ENCODE measurements at places on chromosomes 5 and 9. TPM values are rescaled to one million over a fixed set of nuclear protein-coding genes. Genes with fewer than 3 reads are reported as not detected.

- no peak for DNase-seq
Measured at GRCh38 chr5:43154469-43154868, 33.8 kb downstream of the ZNF131 start.

DNA sequence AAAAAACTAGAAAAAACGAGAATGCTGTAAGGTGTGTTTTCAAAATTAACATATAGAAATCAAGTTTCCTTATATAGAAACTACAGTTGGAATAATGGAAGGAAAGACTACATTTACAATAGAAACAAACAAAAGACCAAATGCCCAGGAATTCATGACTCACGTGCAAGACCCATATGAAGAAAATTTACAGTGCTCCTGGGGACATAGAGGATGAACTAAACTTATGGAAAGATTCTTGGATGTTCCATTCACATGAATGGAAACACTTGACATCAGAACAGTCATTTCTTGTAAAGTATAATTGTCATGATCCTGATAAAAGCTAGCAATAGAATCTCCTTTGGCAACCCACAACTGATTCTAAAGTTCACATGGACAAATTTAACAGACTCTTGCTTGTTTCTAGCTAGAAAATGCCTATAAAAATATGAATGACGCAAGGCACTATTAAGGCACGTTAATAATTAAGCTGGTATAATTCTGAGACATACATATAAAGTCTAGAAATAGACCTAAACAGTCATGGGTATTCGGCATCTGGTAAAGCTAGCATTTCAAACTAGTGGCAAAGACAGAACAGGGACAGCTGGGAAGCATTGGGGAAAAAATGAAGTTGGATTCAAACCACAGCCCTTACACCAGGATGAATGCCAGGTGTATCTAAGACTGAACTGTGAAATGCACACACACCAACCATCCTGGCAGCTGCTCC lies 5.1 kb upstream of the ZFP62 start:
- DNase-seq: no peak

SMIM23 gene
- not detected for polyA plus RNA-seq

DNA sequence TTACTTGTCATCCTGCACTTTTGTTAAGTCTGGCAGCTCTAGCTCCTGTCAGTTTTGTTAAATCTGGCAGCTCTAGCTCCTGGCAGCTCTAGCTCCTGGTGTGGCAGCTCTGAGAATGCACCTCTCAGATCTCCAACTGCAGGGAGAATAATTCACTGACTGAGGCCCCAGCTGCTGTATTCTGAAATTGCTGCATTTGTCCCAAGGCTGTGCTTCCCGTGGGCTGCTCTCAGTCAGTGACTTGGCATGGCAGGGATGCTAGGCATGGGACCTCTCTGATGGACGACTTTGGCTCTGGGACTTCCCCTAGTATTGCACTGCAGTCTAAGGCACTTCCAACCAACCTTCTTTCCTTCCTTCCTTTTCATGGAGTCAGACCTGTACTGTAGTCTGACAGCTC lies 475.7 kb downstream of the CCDC171 start:
- no peak for DNase-seq

HTR1A gene
- 4.5 TPM for polyA plus RNA-seq

GRCh38 chr5:113186061-113186460 lies 209.5 kb downstream of the DCP2 start:
- no peak for DNase-seq

GRCh38 chr9:121857928-121858327 lies 206.5 kb downstream of the DAB2IP start:
- no peak for DNase-seq

SLC22A4 gene
- polyA plus RNA-seq: 7.4 TPM

DNA sequence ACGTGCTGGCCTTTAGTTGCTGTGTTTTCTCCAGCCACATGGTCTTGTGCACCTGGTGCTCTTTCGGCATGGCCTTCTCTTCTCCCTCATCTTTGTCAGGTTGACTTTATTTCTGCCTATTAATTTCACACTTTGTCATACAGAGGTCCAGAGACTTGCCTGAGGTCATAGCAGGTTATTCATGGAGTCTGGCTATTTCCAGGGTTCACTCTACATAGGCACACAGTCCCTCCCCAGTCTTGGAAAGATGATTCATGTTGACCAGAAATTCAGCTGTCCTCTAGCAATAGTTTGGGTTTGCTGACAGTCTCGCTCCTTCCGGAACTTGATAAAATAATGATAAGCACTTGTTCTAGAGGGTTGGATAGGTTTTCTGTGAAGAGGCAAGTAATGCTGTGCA lies 81.6 kb downstream of the ARHGAP26 start:
- DNase-seq: no peak

- no peak for DNase-seq
Measured at GRCh38 chr5:150107909-150108447, 21.6 kb upstream of the CSF1R start.

- no peak for DNase-seq
Measured at GRCh38 chr5:65919773-65920172, 6.6 kb upstream of the ERBIN start.

GRCh38 chr5:76303921-76304320 lies 99.2 kb upstream of the IQGAP2 start:
- no peak for DNase-seq

- DNase-seq: no peak
Measured at GRCh38 chr9:117707561-117707960, 3.4 kb downstream of the TLR4 start.

DNA sequence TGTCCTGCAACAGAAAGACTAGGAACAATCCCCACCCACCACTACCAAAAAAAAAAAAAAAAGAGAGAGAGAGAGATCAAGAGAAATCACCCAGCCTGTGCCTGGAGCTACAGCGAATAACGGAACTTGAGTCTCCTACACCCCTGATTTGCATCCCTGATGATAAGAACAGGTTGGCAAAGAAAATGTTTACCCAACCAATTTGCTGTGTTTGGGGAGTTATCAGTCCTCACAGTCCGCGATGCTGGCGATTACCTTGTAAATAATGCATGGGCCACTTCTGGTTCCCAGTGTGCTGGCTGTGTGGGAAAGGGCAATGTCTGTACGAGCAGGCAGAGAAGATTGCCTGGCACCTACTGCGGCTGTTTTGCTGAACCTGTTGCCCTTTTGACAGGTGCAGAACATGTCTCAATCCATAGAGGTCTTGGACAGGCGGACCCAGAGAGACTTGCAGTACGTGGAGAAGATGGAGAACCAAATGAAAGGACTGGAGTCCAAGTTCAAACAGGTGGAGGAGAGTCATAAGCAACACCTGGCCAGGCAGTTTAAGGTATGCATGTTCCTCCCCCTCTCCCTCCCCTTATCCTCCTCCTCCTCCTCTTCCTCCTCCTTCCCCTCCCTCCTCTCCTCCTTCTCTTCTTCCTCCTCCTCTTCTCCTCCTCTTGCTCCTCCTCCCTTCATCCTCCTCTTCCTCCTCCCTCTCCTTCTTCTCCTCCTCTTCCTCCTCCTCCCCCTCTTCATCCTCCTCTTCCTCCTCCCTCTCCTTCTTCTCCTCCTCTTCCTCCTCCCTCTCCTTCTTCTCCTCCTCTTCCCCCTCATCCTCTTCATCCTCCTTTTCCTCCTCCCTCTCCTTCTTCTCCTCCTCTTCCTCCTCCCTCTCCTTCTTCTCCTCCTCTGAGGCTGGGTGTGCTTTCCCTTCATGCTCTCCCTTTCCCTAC lies 8.3 kb downstream of the OLFM1 start:
- DNase-seq: no peak

GRCh38 chr9:107780960-107781359 lies 291.4 kb upstream of the KLF4 start:
- DNase-seq: no peak

- DNase-seq: no peak
Measured at GRCh38 chr9:14354201-14354600, 40.3 kb upstream of the NFIB start.

SLC25A2 gene
- polyA plus RNA-seq: 0.15 TPM

DNA sequence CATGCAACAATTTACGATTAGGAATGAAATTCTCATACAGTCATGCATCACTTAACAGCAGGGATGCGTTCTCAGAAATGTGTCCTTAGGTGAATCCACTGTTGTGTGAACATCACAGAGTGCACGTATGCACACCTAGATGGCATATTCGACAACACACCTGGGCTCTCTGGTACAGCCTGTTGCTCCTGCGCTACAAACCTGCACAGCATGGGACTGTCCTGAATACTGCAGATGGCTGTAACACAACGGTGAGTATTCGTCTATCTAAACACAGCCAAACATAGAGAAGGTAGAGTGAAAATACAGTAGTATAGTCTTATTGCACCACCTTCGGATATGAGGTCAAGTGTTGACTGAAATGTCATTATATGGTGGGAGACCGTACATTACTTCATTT lies 44.0 kb upstream of the LCP2 start:
- no peak for DNase-seq

DNA sequence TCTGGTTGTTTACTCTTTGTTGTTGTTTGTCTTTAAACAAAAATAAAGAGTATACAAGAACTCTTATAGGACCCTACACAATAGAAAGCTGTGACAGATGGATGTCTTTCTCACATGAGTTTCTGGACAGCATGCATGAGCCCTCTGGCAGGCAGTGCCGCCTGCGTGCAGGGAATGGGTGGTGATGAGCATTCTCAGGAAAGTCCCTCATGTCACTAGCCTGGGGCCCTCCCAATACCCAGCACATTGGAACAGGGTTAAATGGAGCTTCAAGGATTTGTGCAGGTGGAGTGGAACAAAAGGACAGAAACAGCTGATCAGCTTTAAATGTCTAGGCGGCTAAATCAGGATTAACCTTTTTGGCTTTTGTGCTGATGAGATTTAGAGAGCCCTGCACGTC lies 181.0 kb upstream of the CD180 start:
- DNase-seq: no peak

DNA sequence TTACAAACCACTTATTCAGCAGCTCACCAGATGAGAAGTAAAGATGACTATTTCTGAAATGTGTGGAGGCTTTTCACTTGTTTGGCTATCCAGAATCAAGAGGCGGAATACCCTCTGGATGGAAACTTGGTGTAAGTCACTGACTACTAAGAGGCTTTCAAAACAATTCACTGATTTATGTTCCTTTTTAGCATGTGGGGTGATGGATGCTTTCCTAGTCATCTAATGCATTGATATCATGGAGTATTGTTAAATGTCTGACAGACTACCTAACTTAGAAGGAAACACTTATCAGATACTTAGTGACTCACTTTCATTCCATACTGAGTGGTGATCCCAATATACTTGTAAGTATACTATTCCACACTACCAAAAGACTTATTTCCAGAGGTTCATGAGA lies 141.4 kb downstream of the PLK2 start:
- no peak for DNase-seq

All from spinal cord (tissue), 10 donors.